ENCODE measurements at places on chromosomes 11 and 22.
A peak's percentile ranks its signal among the peaks of the same experiment; 100 is the strongest.

DNA sequence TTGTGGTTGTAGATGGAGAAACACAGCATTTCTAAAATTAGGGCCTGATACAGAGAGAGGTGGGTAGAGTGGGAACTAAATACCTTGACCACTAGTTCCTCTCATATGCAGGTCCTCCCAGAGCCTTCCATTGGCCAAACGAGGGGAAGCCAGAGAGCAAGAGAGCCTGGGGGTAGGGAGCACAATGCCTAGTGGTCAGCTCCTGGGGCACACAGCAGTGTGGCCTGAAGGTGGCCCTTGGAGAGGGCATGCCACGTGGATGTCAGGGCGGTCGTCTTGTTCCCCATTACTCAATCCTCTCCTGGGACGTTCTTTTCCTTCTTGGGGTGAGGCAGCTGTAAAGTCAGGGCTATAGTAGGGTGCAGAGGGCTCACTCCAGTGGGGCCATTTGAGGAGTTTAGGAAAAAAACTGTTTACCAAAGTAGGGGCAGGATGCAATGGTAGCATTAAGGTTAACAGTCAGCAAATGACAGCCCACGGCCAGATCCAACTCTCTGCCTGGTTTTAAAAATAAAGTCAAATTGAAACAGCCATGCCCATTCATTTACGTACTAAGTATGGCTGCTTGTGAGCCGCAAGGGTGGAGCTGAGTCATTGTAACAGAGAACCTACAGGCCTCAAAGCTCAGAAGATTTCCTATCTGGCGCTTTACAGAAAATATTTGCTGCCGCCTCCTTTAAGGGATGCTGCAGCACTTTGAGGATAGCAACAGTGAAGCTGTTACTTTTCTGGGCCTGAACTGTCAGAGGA is 7.6 kb downstream of the MYO18B start:
- DNase-seq = peak; percentile 24

DNA sequence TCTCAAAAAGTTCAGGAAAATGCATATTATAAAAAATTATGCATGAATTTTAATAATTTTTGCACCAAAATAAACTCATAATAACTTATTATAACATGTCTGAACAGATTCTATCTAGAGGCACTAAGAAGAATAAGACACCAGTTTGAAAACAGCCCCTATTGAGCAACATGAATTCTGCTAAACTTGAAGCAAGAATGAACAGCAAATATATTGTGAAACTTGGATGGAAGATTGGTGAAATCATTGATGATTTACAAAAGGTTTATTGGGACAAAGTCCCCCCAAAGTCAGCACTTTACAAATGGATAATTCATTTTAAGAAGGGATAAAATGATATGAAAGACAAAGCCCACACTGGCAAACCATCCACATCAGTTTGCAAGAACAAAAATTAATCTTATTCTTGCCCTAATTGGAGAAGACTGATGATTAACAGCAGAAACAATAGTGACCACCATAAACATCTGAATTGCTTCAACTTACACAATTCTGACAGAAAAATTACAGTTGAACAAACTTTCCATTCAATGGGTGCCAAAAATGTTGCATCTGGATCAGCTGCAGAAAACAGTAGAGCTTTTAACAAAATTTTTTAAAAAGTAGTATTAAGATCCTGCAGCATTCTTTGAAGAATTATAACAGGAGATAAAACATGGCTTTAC is 257.5 kb upstream of the FAT3 start:
- no peak for DNase-seq

- DNase-seq = no peak
These were observed 1075.5 kb downstream of the OPCML start for GRCh38 chr11:132456751-132457328.

DNA sequence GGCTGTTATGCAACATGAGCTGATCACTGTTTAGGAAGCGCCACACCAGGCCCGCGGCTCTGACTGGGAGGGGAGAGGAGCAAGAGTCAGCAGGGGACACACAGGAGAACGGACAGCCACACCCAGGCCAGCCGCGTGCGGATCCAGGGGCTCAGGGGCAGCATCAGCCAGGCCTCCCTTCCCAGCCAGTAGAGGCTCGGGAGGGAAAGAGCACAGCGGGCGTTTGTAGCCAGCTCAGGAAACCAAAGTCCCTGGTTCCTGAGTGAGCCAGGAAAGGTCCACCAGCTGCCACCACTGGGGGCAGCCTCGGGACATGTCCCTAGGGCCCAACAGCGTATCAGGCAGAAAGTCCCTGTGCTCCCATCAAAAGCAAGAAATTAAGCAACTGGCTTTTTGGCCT is 71.8 kb upstream of the PITPNB start:
- DNase-seq = peak; percentile 5

DNA sequence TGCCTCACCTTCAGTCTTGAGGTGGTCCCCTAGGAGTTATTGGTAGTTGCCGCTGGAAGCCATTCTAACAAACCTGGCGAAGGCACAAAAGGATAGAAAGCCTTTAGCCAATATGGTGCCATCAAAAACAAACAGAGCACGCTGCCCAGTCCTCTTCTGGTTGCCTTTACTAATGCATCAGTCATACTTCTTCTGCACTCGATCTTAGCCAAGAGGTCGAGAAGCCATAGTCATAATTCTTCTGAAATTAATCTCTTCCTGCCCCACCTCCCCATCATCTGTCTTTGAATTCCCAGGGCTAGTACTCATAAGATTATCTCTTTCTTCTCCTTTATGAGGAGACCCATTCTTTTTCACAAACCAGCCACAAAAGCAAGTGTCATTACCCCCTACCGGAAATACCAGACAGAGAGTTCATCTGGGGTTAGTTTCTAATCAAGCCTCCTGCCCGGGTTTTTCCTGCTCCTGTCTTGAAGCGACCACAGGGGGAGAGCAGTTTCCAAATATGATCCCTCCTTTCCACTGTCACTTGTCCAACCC is 21.4 kb upstream of the EHF start:
- DNase-seq = no peak

DNA sequence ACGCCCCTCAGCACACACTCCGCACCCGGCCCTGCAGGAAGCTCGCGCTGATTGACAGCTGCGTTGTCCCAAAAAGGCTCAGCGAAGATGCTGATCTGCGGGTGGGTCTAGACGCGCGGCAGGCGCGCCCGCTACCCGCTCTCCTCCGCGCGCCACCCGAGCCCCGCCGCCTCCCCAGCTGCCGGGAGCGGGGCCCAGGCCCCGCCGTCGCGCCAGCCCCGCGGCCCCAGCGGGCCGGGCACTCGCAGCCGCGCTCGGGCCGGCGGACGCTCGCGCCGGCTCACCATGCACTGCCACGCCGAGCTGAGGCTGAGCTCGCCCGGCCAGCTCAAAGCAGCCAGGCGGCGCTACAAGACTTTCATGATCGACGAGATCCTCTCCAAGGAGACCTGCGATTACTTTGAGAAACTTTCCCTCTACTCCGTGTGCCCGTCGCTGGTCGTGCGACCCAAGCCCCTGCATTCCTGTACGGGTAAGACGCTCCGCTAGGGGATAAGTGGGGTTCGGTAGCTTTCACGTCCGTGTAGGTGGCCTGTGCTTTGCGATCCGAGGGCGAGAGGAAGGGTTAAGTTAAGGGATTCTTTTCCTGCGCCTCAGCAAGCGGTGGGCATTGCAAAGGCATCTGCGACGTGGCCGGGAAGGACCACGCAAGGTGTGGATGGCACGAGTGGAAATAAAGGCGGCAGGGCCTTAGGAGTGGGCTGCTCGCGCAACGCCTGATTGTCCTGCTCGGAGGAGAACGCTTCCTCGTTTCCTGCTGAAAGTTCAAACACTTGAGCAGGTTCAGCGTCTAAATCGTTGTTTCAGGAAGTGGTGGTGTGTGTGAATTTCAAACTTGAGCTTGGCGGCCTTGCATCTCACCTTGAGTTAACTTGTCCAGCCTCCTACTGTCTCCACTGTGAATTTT is at the start of gene BARX2:
Gene BARX2, plus strand, starts transcription at position 98 of the 907 bp plus-strand sequence. Its CDS starts 188 bp downstream, at position 286.
- DNase-seq = peak; percentile 45

- DNase-seq = no peak
These were observed 26.2 kb upstream of the GUCY1A2 start for GRCh38 chr11:107044503-107044902.

Measured in stimulated activated CD4-positive, alpha-beta T cell treated with anti-CD3 and anti-CD28 coated beads, Interleukin-2, amount 100 ng/mL, for 24 hours (primary cell).